ENCODE measurements at places on chromosomes 4 and X.

DNA sequence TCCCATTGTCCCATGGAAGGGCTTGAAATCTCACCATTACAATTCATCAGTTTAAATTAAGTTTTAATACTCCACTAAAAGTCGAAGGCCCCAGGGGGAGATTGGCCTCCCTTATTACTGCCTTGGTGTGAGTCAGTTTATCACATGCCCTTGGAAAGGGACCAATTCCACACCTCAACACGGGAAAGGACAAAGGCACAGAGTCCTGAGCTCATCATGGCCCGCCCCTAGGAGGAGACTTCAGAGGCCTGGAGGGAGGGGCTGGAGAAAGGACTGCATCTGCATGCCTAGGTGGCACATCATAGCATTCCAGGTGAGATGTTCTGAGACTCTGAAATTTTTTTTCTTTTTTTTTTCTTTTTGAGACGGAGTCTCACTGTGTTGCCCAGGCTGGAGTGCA, 2.8 kb upstream of the SEL1L3 start:
- peak; percentile 93 for DNase-seq

GRCh38 chr4:183797445-183798300, 107.4 kb upstream of the STOX2 start:
- DNase-seq: peak; percentile 37

DNA sequence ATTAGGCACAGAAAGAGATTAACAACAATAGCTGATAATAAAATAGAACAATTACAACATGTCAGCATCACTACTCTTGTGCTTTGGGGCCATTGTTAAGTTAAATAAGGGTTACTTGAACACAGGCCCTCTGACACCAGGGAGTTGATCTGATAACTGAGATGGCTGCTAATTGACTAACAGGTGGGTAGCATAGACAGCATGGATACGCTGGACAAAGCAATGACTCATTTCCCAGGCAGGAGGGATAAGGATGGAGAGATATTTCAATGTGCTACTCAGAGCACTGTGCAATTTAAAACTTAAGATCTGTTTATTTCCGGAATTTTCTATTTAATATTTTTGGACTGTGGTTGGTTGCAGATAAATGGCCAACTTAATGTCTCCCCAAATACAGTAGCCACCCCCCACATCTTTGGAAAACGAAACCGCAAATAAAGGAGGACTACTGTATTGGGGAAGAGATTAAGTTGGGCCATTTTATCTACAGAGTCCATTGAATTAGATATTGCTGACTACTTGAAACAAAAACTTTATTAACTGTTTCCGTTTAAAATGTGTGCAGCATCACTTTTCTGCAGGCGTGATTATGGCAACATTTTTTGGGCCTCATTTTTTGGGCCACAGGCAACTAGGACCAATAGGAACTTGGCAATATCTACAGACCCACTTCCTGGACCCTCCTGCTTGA, 200.6 kb upstream of the KLF3 start:
- DNase-seq: no peak

- DNase-seq: no peak
Observed at GRCh38 chr4:36128689-36129088, 115.6 kb downstream of the ARAP2 start.

DNA sequence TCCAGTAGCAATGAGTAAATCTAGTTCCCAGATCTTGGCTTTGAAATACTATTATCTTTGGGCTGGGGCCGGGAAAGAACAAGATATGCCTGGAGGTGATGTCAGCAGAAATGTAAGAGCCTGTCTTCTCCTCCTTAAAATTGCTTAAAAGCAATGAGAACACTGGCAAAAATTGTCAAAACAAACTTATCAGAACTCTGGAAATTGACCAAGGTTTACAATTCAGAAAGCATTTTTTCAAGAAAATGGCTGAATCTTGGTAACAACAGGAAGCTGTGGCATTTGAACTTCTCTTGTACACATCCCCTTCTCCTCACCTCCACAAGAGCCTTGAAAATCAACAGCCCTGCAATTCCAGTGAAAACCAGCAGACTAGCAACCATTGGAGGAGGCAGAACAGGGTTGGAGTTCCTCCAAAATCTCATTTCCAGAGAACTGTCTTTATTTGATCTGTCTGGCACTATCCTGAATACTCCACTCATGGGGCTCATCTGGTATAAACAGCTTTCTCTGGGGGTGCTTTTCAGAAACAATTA, 13.5 kb downstream of the TIMP1 start:
- DNase-seq: no peak

DNA sequence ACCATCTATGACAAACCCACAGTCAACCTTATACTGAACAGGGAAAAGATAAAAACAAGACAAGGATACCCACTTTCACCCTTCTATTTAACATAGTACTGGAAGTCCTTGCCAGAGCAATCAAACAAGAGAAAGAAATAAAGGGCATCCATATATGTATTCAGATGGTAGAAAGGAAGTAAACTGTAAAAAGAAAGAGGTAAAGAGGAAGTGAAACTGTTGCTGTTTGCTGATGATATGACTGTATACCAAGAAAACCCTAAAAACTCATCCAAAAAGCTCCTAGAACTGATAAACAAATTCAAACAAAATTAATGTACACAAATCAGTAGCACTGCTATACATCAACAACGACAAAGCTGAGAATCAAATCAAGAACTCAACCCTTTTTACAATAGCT, 538.7 kb upstream of the PABPC4L start:
- no peak for DNase-seq

- no peak for DNase-seq
Observed at GRCh38 chr4:4502694-4503311, 39.0 kb downstream of the STX18 start.

DNA sequence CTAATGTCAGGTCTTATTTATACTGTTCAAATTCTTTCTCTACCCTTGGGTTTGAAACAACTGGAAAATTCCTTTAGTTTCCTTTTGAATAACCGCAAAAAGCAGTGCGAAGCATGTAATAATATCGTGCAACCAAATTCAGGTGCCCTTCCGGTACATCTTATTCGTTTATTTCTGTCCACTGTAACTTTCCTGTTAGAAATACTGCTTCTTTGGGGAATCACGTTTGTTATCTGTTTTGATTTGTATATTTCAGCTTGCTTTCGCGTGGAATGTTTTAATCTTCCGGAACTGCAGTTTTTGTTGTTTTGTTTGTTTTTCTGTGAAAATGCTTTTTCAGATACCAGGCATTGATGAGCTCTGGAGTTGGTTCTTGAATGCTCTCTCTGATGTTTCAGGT, 85.7 kb upstream of the HPRT1 start:
- no peak for DNase-seq

All from LoVo (cell line).